ENCODE measurements at places on chromosomes 3 and 15.

- no peak for DNase-seq
Measured at GRCh38 chr15:70327856-70328678, 230.3 kb upstream of the TLE3 start.

DNA sequence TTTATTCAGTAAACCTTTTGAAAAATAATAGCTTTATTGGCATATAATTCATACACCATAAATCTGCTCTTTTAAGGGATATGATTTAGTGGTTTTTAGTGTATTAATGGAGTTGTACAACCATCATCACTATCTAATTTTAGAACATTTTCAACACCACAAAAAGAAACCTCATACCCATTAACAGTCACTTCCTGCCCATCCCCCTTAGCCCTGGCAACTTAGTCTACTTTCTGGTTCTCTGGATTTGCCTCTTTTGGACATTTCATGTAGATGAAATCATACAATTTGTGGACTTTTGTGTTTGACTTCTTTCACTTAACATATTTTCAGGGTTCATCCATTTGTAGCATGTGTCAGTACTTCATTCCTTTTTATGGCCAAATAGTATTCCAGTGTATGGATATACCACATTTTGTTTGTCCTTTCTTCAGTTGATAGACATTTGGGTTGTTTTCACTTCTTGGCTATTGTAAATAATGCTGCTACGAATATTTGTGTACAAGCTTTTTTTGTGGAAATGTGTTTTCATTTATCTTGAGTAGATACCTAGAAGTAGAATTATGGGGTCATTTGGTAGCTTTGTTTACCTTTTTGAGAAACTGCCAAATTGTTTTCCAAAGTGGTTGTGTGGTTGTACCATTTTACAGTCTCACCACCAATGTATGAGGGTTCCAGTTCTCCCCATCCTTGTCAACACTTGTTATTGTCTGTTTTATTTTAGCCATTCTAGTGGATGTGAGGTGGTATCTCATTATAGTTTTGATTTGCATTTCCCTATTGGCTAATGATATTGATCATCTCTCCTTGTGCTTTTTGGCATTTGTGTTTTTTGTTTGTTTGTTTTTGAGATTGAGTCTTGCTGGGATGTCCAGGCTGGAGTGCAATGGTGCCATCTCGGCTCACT lies 45.8 kb downstream of the SMAD3 start:
- DNase-seq, result no peak

GRCh38 chr3:44455318-44455717 lies 22.2 kb downstream of the ZNF445 start:
- DNase-seq, result no peak

DNA sequence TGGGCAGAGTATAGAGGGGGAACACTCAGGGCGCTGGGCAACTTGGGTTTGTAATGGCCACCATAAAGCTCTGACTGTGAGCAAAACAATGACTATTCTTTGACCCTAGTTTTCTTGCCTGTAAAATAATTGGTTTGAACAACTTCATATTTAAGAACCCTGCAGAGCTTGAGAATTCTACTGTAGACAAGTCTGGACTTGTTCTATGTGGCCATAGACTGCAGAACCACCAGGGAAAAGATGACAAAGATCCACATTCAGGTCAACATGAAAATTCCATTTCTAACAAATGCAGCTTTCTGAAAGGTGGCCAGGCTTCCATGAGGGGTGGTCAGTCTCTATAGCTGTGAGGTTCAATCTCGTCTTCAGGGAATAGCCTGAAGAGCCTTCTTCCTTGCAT lies 239.4 kb upstream of the LRRN1 start:
- DNase-seq, result no peak

DNA sequence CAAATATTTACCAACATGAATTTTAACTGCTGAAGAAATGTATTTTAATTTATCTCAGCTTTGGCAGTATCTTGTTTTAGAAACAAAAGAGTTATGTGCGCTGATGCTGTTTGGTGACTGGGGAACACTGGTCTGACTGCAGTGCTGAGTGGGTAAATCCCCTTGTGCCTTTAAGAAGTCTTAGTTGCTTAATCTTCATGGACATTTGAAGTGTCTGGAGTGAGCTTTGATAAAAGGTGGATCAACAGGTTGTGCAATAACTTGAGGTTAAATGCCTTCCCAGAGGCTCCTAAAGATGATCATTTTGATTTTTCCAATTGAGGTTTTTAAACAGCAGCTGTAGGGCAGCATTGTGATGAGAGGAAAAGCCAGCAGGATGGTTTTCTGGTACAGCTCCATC lies 68.7 kb downstream of the TP63 start:
- no peak for DNase-seq
